Activated naive CD4-positive, alpha-beta T cell treated with anti-CD3 and anti-CD28 coated beads for 36 hours (primary cell): ENCODE measurements at places on chromosomes 4 and X. TPM values are rescaled to one million over a fixed set of nuclear protein-coding genes. Genes with fewer than 3 reads are reported as not detected.

The CTAG1A gene
- total RNA-seq, result not detected

The PQBP1 gene
- 86.8 TPM for total RNA-seq

The MMRN1 gene
- 0.10 TPM for total RNA-seq

The FRG2 gene
- total RNA-seq, result not detected

The HSD17B11 gene
- total RNA-seq, result 14.2 TPM

The MAGEA12 gene
- total RNA-seq, result not detected

The XAGE1B gene
- not detected for total RNA-seq

The ADRA2C gene
- total RNA-seq, result not detected

The NEXMIF gene
- 1.2 TPM for total RNA-seq

The NAP1L5 gene
- total RNA-seq, result 3.5 TPM

The PGAM4 gene
- total RNA-seq, result 0.86 TPM

The SLC25A31 gene
- total RNA-seq, result not detected

The CTAG1B gene
- not detected for total RNA-seq

The DHRSX gene
- 21.4 TPM for total RNA-seq

The ADH6 gene
- not detected for total RNA-seq

The FAM47A gene
- not detected for total RNA-seq
